ENCODE measurements at places on chromosomes 7 and 10.

DNA sequence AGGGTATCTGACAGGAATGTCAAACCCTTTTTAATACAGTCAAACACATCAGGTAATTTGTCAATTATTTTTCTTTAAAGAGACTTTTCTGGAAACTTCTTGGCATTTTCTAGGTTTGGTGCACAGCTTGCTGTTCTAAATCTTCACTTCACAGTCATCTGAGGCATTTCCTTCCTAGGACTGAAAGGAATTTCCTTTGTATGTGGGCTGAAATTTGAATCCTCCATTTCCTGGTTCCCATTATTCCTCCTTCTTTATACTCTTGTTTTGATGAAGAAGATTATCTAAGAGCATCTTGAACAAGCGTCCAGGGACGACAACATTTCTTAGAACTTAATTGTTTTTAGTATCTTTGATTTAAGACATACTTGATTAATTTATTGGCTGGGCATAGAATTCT lies 24.9 kb downstream of the CALD1 start:
- DNase-seq: no peak

DNA sequence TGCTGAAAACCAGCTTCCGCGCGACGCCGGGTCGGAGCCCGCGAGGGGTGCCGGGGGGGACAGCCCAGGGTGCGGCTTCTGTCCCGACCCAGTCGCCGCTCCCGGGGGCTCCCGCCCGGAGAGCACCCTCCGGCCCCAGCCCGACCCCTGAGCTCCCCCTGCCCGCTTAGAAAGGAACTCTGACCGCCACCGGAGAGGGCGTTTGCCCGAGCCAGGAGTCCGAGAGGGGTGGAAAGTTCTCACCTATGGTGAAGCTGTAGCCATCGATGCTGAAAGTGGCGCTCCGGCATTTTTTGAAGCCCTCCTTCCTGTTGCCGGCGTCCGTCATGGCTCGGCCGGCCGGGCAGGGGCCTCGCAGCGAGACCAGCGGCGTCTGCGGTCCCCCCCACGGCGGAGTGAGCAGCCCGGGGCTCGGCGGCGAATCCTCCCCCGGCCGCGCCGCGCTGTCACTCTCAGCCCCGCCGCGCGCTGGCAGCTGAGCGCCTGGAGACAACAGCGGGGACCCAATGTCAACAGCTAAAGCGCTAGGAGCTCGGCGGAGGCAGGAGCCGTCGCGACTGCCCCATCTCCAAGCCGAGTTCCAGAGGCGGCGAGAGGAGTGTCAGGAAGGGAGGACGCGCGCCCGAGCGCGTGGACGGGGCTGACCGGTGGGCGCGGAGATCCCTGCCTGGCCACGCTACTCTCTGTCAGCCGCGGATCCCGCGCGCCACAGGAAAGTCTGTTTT lies 191.6 kb downstream of the LSM5 start:
- no peak for DNase-seq

GRCh38 chr7:105585850-105586500 lies 4.7 kb upstream of the EFCAB10 start:
- no peak for DNase-seq

GRCh38 chr10:72218726-72219125 lies 2.6 kb upstream of the ASCC1 start:
- DNase-seq: no peak

GRCh38 chr7:26490640-26491624 lies 199.3 kb downstream of the SNX10 start:
- DNase-seq: no peak

GRCh38 chr7:15921576-15921975 lies 235.1 kb upstream of the MEOX2 start:
- DNase-seq: no peak

DNA sequence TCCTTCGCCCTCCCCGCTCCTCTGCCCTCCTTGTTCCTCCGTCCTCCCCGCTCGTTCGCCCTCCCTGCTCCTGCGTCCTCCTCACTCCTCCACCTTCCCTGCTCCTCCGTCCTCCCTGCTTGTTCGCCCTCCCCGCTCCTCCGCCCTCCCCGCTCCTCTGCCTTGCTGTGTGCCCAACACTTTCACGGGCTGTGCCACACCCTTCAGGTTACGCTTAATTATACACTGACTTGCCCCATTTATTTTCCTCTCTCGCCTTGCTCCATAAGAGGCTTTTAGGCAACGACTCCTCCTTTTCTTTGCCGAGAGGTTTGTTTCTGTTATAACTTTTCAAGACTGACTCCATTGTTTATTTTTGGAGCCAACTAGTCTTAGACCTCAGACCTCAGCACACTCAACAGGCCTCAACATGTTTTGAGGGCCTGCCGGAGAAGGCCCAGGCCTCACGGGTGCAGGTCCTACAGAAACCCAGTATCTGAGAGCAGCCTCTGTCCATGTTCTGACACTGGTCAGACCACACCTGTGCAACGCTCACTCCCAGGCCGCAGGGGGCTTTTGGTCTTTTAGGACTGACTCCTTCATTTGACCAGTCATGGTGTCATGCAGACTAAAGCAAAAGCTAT lies 18.2 kb upstream of the PRKAG2 start:
- DNase-seq: no peak

DNA sequence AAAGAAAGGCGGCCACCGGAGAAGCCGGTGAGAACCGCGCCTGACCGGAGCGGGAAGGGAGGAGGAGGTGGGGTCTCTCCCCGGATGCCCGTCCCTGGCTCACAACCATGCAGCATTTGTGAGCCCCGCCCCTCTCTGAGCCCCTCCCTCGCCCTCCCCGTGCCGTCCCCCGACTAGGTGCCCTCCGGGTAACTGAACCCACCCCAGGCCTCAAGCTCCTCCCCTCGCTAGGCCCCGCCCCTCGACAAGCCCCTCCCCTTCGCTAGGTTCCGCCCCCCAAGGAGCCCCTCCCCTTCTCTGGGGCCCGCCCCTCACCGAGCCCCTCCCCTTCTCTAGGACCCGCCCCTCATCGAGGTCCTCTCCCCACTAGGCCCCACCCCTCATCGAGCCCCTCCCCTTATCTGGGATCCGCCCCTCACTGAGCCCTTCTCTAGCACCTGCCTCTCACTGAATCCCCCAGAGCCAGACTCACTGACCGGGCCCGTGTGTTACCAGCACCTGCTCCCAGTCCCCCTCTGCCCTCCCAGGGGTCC lies 42.2 kb upstream of the HSPB1 start:
- DNase-seq: no peak

DNA sequence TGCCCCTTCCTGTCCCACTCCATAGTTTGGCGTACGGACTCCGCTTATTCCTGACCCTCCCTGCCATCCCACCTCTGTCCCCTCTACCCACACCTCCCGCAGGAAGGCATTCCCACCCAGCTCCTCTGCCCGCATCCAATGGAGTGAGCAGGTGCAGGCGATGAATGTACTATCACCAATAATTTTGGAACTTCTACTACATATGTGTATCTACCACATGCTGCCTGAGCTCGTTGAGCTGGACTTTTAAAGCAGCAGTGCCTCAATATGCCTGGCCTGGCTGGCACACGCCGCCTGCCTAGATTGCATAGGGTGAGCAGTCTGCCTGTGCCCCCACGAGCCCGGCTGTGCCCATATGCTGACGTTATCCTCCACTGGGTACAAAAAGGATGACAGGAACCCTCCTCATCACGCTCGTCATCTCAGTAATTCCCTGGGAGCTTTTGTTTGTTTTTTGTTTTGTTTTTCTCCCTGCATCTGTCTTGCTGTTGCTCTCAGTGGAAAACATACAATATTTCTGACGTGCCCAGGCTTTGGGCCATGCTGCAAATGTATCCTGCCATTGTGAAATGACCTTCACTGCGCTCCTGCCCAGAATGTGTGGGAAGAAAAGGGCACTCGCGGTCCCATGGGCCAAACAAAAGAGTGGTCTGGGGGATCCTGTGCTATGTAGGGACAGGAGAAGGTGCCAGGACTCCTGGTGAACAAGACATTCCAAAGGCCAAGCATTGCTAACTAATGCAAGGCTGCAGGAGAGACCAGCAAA lies 302.8 kb downstream of the PTPRN2 start:
- no peak for DNase-seq

GRCh38 chr7:153832160-153832559 lies 220.0 kb upstream of the DPP6 start:
- DNase-seq: no peak

DNA sequence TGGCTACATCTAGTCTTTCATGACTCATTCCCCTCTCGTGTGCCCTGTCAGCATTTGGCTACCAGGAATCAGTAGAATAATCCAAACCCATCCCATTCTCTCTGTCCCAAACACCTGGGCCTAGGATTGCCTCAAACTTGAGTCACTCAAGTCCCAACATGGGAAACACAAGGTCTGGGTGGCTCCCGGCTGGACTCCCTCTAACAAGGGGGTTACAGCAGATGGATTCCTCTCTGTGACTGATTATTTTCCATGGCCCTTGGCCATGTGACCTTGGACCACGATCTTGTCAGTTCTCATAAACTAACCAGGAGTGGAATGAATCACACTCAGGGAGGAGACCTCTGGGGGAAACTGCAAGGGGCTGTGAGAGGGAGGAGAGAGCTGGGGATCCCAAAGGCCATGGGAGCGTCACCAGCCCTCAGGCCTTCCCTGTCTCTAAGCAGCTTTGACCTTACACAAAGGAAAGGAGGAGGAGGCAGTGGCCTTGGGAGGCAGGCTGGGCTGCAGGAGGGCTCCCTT lies 533.1 kb downstream of the KCNMA1 start:
- DNase-seq: no peak

DNA sequence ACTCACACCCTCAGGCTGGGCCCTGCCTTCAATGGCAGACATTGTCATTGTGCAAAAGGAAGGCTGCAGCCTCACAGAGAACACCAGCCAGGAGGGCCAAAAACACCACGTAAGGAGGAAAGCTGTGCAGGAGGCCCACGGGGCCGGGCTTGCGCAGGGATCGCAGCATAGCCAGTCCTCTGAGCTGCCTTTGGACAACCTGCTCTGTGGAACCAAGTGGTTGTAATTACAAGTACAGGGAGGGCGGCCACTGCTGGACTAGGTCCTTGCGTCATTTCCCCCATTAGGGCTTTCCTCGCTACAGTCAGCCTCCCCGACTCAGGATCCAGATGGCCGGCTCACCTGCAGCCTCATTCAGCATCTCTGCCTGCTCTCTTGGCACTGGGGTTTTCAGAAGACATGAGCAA lies 66.9 kb downstream of the FAM53B start:
- no peak for DNase-seq

GRCh38 chr7:42964849-42965805 lies 33.0 kb downstream of the MRPL32 start:
- DNase-seq: no peak

DNA sequence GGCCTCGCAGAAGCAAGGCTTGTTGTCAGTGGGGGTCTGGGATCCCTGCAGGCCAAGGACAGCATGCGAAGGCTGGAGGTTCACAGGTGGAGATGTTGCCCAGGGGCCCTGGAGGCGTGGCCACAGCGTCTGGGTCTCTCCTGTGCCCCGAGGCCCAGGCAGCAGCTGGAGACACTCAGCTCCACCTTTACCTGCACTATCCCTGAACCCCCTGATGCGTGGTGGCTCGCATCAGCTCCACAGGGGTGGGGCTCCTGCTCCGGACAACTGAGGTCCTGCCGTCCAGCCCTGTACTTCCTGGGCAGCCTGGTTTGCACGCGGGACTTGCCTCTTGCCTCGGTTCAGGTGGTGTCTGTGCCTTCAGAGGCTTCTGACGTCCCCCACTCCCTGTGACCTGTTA lies 54.6 kb upstream of the ZNF32 start:
- DNase-seq: no peak

- DNase-seq: no peak
These were observed 23.4 kb downstream of the ESYT2 start for GRCh38 chr7:158805937-158806336.

GRCh38 chr7:141944811-141945210 lies 2.0 kb downstream of the CLEC5A start:
- DNase-seq: no peak

GRCh38 chr10:116490028-116490662 lies 55.6 kb upstream of the PNLIP start:
- DNase-seq: no peak

DNA sequence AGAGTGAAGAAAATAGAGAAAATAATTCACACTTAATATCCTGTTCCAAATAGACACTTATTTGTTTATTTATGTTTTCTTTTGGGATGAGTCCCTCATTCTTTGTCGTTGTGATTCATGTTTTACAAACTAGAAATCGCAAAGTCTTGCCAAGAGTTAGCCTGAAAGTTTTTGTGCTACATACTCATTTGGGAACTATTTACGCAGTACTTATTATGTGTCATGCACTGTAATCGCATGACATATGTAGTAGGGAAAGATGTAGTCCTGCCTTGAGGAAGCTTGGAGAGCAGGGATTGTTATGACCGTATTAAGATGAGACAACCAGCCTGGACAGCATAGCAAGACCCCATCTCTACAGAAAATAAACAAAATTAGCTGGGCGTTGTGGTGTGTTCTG lies 189.3 kb downstream of the ABCA13 start:
- DNase-seq: no peak

GRCh38 chr7:73681031-73681430 lies 2.2 kb downstream of the DNAJC30 start:
- no peak for DNase-seq

DNA sequence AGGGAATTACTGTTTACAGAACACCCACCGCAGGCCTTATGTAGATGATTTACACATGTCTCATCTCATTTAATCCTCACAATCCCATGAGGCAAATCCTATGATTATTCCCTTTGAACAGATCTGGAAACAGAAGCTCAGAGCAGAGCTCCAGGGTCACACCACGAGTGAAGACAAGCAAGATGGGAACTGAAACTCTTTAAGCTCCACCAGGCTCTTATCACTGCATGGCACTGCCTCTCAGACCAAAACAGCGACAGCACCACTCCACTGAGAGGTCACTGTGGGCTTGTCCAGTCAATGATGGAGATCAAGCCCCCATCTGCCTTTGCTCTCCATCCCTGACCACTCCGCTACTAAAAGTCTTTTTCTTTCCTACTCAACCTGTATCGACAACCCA lies 5.9 kb downstream of the GRID1 start:
- no peak for DNase-seq

- no peak for DNase-seq
These were observed 3.9 kb downstream of the HPS6 start for GRCh38 chr10:102069071-102069470.

GRCh38 chr7:128881458-128882125 lies 18.9 kb downstream of the ATP6V1F start:
- no peak for DNase-seq

GRCh38 chr10:18659819-18660535 lies 746 bp downstream of the ARL5B start:
- DNase-seq: no peak

DNA sequence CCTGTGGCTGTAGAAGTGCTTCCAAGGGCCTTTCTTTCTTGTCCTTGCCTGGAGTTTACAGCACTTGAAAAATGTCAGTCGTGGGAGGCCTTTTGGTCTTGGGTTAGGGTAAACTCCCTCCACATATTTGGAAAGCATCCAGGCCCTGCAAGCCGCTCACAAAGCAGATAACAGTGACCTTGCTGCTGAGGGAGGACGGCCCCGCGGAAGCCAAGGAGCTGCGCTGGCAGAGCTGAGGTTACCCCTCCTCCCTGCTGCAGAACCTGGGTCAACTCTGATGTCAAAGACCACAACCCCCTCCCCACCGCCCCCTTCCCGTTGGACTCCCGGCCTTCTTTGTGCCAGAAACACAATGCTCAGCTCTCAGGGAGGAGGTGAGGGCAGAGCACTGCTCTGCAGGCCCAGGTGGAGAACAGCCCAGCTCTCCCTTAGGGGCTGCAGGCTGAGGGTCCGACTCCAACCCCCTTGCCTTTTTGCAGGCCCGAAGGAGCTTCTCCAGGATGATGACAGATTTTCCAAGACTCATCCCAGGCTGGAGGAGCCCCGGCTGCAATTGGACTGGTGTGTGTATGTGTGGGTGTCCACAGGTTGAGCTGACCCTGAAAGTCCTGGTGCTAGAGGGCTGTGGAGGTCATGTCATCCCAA lies 957.6 kb upstream of the ZNF722 start:
- DNase-seq: no peak

Data from GM12891 (cell line).